GM10248 (cell line): ENCODE measurements at places on chromosomes 7 and 10.
A peak's percentile ranks its signal among the peaks of the same experiment; 100 is the strongest.

DNA sequence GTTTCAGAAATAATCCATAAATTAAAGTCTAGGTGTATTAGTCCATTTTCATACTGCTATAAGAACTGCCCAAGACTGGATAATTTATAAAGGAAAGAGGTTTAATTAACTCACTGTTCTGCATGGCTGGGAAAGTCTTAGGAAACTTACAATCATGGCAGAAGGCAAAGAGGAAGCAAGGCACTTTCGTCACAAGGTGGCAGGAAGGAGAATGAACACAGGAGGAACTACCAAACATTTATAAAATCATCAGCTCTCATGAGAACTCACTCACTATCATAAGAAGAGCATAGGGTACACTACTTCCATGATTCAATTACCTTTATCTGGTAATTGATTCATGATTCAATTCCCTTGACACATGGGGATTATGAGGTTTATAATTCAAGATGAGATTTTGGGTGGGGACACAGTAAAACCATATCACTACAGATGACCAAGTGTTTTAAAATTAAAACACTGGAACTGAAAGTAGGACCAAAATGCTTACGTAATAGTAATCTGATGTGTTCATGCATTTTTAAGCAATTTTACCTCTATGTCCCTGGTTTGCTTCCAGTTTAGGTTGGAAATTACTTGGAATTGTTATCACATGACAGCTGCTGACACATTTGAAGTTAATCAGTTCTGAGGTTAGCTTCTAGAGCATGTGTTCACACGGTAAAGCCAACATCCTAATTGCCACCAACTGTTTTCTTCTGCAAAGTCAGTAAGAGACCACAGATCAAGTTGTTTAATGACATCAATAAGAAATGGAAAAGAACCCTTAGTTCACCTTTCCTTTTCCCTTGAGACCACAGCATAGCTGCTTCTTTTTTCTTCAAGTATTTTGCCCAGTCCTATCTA, 48.4 kb upstream of the SEMA3C start:
- no peak for DNase-seq

DNA sequence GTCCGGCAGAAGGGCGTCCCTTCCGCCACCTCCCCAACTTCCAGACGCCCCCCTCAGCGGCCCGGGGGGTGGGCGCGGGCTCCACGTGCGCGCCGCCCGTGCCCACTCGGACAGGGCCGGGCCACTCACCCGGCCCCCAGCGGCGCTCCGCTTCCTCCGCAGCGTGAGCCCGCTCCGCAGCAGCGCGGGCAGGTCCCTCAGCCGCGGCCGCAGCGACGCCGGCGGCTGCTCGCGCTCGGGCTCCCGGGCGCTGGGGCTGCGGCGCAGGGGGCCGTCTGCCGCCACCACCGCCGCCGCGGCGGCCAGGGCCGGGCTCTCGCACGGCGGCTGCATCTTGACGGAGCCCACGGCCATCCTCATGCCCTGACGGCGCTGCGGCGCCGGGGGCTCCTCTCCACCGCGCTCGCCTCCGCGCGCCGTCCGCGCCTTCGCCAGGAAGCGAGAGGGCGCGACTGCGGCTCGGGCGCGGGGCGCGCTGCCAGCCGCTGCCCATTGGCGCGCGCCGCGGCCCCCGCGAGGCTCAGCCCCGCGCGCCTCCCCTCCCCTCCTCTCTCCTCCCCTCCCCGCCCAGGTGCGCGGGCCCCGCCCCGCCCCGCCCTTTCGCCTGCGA, at the start of gene RAPGEF5:
Gene RAPGEF5, minus strand, starts transcription at position 454 of the 610 bp plus-strand sequence. Its CDS starts 94 bp downstream, at position 360.
- peak; percentile 72 for DNase-seq

DNA sequence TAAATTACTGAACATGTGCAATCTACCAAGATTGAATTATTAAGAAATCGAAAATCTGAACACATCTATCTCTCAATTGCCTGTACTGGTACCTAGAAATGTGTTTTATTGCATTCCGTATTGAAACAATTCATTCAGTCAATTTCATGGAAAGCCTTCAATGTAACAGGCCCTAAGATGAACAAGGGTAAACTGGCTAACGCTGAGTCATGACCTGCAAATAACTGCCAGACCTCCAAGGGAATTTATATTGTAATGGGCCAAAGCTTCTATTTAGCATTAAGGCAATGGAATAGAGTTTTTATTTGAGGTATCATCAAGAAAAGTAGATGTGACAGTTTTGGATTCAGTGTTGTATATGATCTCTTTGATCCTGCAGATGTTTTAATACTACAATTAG, 49.9 kb upstream of the CD36 start:
- DNase-seq = no peak

DNA sequence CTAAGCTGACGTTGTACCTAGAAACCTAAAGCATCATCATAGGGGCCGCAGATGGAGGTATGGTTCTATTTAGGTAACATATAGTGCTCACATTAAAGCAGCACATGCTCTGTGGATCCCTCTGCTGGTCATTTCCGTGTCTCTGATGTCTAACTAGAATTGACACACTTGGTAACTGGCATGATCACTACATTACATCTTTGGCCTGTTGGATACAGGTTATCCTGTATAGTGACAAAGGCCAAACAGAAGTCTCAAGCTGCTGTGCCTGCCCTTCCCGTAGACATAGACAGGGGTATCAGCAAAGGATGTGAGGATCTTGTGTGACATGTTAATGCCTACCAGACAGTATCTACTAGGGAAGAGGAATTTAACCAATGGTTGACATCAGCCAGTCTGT, 51.2 kb downstream of the KIF5B start:
- DNase-seq = peak; percentile 34

GRCh38 chr10:58515291-58515941, 2.7 kb downstream of the BICC1 start:
- no peak for DNase-seq

DNA sequence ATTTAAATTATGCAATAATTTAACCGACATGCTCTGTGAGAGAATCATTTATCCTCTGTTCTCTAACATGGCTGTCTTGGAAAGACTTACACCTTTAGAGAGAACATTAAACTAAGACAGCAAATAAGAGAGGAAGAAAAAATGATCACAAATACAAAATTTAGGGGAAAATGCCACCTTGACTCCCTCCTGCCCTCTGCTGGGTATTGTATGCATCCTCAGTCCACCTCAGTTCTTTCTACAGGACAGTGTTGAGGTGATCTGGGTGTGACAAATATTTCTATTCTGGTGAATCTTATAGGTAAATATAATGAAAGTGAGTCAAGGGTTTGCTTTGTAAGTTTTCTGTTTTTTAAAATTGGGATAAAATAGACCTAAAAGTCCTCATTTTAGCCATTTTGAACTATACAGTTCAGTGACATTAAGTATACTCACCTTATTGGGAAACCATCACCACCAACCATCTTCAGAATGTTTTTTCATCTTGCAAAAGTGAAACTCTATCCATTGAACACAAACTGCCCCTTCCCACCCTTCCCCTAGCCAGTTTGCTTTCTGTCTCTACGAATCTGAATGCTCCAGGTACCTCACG, 61.5 kb upstream of the ELMO1 start:
- DNase-seq = peak; percentile 30

DNA sequence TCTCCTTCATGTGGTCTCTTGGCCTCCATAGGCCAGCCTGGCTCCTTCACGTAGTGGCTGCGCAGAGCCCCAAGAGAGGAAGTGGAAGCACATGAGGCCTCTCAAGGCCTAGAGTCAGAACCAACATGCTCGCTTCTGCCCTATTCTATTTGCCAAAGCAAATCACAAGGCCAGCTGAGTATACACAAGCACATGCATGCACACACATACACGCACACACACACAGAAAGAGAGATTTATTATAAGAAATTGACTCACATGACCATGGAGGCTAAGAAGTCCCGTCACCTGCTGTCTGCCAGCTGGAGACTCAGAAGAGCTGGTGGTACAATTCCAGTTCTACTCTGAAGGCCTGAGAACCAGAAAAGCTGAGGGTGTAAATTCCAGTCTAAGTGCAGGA, 64.3 kb upstream of the NRP1 start:
- no peak for DNase-seq

DNA sequence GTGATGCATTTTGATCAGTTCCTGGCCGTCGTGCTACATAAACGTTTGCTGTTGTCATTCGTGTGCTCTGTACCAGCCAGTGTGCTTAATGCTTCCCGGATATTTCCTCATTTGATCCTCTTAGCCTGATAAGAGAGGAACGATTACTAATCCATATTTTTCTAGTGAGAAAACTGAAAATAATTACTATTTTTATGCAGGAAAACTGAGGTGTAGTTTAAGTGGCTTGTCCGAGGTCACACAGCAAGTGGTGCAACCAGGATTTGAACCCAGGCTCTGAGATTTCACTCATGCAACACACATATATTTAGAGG, 650 bp upstream of the SORBS1 start:
- no peak for DNase-seq

DNA sequence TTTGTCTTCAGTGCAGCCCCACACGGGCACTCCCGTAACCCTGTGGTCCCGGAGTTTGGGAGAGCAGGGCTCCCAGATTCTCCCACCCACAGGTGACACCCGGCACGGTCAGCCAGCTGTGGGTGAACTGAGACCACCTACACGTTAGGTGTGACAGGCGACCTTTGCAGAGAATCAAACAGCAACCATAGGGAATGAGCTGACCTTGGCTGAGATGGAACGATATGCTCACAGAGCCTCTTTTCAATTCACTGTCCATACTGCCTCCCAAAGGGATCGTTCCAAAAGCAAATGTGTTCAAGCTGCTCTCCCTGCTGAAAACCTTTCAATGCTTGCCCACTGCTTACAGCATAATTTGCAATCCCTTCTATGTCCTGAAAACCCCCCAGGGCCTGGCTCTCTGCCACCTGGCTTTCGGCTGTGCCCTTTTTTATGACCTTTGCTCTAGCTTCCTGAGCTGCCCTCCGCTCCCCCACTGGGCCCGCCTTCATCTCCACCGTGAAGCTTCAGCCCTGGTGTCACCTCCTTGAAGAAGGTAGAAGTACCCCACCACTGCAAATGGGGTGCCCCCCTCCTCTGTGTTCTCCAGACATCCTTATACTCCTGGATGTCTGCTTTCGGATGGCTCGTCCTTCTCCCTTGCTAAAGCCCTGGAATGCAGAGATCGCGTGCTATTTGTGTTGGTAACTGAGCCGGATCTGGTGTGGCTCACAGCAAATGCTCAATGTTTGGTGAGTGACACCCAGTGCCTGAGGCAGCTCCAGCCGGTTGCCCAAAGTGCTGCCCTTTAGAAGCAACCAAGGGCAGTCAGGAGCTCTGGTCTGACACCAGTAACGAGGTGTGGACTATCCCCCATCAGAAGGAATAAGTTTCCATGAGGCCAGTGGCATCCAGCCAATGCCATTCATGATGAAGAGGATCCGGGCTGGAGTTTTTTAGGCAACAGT, 90.4 kb downstream of the KIAA1549 start:
- DNase-seq = no peak

- no peak for DNase-seq
These were observed 293.2 kb downstream of the GRID1 start for GRCh38 chr10:86073199-86073977.

- no peak for DNase-seq
These were observed 22.6 kb upstream of the PRTFDC1 start for GRCh38 chr10:24974976-24975375.

- no peak for DNase-seq
These were observed 27.6 kb upstream of the GARS1 start for GRCh38 chr7:30567081-30567480.
